ENCODE measurements at places on chromosomes 12 and 14.

- no peak for DNase-seq
Observed at GRCh38 chr14:94114589-94115057, 4.1 kb downstream of the IFI27 start.

GRCh38 chr14:95522116-95522515 is 5.7 kb upstream of the SYNE3 start:
- DNase-seq = no peak

GRCh38 chr12:96308881-96309280 is 91.4 kb downstream of the CDK17 start:
- DNase-seq = no peak

- no peak for DNase-seq
Observed at GRCh38 chr12:97638739-97639138, 176.1 kb downstream of the RMST start.

Data from Ammon's horn (tissue), 1 donor.